ENCODE measurements at places on chromosomes 2 and 18. TPM values are rescaled to one million over a fixed set of nuclear protein-coding genes. Genes with fewer than 3 reads are reported as not detected.

- H3K4me3 ChIP-seq = peak overlapping the region; percentile 39
- peak overlapping the region; percentile 84 for H3K27ac ChIP-seq
- no peak for DNase-seq
These were observed 44.3 kb downstream of the ZNF516 start for GRCh38 chr18:76450452-76451395.

Gene EVX2
- not detected for total RNA-seq

- no peak for DNase-seq
- H3K27ac ChIP-seq = peak overlapping the region; percentile 92
- H3K4me3 ChIP-seq = no peak overlapping the region
These were observed 137.7 kb downstream of the PXDN start for GRCh38 chr2:1606421-1607235.

Gene PARD6G
- total RNA-seq = 5.2 TPM

Gene CFAP221
- total RNA-seq = not detected

GRCh38 chr2:60379216-60379615, 174.2 kb downstream of the BCL11A start:
- H3K27me3 ChIP-seq = no peaks in the 10 kb centered on the region
- H3K4me3 ChIP-seq = no peak overlapping the region
- H3K4me1 ChIP-seq = no peaks in the 10 kb centered on the region
- DNase-seq = no peak
- no peak overlapping the region for H3K27ac ChIP-seq
- no peaks in the 10 kb centered on the region for H3K36me3 ChIP-seq

Gene AQP4
- not detected for total RNA-seq

GRCh38 chr2:14524041-14524802, 108.3 kb upstream of the LRATD1 start:
- no peak overlapping the region for H3K27ac ChIP-seq
- no peak for DNase-seq
- H3K4me3 ChIP-seq = no peak overlapping the region
- no peaks in the 10 kb centered on the region for H3K4me1 ChIP-seq

DNA sequence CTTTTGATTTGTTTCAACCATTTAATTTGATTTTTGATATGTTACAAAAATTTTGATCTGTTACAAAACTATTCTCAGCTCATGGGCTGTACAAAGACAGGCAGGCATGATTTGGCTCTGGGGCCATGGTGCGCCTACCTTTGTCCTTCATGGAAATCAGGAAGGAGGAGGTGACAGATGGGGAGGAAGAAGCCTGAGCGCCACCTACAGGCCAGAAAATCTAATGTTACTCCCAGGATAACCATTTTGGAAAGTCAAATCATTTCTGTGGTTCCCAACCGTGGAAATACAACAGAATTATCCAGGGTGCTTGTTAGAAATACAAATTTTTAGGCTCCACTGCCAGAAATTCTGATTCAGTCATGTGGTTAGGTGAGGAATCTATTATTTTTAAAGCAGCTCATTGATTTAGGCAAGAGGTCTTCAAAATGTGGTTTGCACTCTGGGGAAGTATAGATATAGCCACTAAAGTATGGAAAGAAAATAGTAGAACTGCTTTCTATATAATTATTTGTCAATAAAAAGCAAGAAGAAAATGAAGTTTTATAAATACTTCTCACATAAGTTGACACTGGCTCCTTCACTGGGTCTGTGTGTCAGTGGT, 93.9 kb downstream of the EVA1A start:
- H3K36me3 ChIP-seq = no peaks in the 10 kb centered on the region
- H3K27ac ChIP-seq = no peak overlapping the region
- no peak for DNase-seq
- no peaks in the 10 kb centered on the region for H3K4me1 ChIP-seq
- H3K4me3 ChIP-seq = no peak overlapping the region
